ENCODE measurements at places on chromosomes 16 and 17.

DNA sequence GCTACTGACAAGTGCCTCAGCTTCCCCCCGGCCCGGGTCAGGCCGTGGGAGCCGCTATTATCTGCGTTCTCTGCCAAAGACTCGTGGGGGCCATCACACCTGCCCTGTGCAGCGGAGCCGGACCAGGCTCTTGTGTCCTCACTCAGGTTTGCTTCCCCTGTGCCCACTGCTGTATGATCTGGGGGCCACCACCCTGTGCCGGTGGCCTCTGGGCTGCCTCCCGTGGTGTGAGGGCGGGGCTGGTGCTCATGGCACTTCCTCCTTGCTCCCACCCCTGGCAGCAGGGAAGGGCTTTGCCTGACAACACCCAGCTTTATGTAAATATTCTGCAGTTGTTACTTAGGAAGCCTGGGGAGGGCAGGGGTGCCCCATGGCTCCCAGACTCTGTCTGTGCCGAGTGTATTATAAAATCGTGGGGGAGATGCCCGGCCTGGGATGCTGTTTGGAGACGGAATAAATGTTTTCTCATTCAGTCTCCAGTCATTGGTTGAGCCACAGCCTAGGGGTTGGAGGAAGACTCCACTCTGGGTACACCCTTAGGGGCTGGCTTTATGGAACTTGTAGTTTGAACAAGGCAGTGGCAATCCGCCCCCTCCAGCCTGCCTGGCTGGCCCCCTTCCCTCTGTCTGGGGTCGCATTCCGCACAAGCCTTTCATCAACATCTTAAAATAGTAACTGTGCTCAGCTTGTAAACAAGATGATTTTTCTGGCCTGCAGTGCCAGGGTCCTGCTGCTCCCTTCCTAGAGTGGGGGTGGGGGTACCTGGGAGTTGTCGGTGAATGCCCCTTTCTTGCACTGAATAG, 4.1 kb downstream of the SYNGR2 start:
- DNase-seq = no peak

GRCh38 chr17:55304171-55304859, 39.6 kb downstream of the HLF start:
- no peak for DNase-seq

GRCh38 chr17:55398689-55399088, 22.9 kb downstream of the MMD start:
- no peak for DNase-seq

- DNase-seq = no peak
Observed at GRCh38 chr17:66829386-66829864, 5.5 kb upstream of the CACNG5 start.
